ENCODE measurements at places on chromosomes 7 and 10. TPM values are rescaled to one million over a fixed set of nuclear protein-coding genes. Genes with fewer than 3 reads are reported as not detected.

- H3K4me3 ChIP-seq, result no peak overlapping the region
- no peaks in the 10 kb centered on the region for H3K27me3 ChIP-seq
- DNase-seq, result no peak
- H3K4me1 ChIP-seq, result no peaks in the 10 kb centered on the region
- H3K36me3 ChIP-seq, result no peaks in the 10 kb centered on the region
- no peak overlapping the region for H3K27ac ChIP-seq
Observed at GRCh38 chr7:146414373-146414772, 297.8 kb downstream of the CNTNAP2 start.

GRCh38 chr7:103689255-103689654 lies 243.2 kb upstream of the SLC26A5 start:
- H3K4me3 ChIP-seq, result no peak overlapping the region
- no peak overlapping the region for H3K27ac ChIP-seq
- no peaks in the 10 kb centered on the region for H3K4me1 ChIP-seq
- DNase-seq, result no peak
- no peaks in the 10 kb centered on the region for H3K36me3 ChIP-seq

GRCh38 chr7:66800591-66800990 lies 60.1 kb downstream of the RABGEF1 start:
- peaks cover 94% of the 10 kb centered on the region for H3K36me3 ChIP-seq
- H3K27me3 ChIP-seq, result no peaks in the 10 kb centered on the region
- no peak overlapping the region for H3K4me3 ChIP-seq
- no peak for DNase-seq
- no peak overlapping the region for H3K27ac ChIP-seq

- no peak overlapping the region for H3K4me3 ChIP-seq
- no peak overlapping the region for H3K27ac ChIP-seq
- no peaks in the 10 kb centered on the region for H3K27me3 ChIP-seq
- no peaks in the 10 kb centered on the region for H3K4me1 ChIP-seq
- DNase-seq, result no peak
Observed at GRCh38 chr10:128626397-128627000, 500.3 kb upstream of the MKI67 start.

GRCh38 chr10:11424456-11425295 lies 186.8 kb downstream of the USP6NL start:
- no peak overlapping the region for H3K4me3 ChIP-seq
- peak; percentile 76 for DNase-seq
- H3K4me1 ChIP-seq, result no peaks in the 10 kb centered on the region

- DNase-seq, result no peak
- no peaks in the 10 kb centered on the region for H3K4me1 ChIP-seq
- no peak overlapping the region for H3K27ac ChIP-seq
- H3K36me3 ChIP-seq, result peaks cover 48% of the 10 kb centered on the region
- no peaks in the 10 kb centered on the region for H3K27me3 ChIP-seq
Observed at GRCh38 chr10:13291821-13292773, 7.8 kb downstream of the PHYH start.

Gene AGBL3
- total RNA-seq, result 3.9 TPM

- no peaks in the 10 kb centered on the region for H3K4me1 ChIP-seq
- DNase-seq, result no peak
- H3K4me3 ChIP-seq, result no peak overlapping the region
- H3K27me3 ChIP-seq, result no peaks in the 10 kb centered on the region
Observed at GRCh38 chr7:46253520-46253919, 332.4 kb upstream of the IGFBP3 start.

- H3K4me3 ChIP-seq, result no peak overlapping the region
- no peaks in the 10 kb centered on the region for H3K27me3 ChIP-seq
- H3K27ac ChIP-seq, result peak overlapping the region; percentile 48
Observed at GRCh38 chr10:3879073-3879472, 94.1 kb upstream of the KLF6 start.

Gene CNTNAP2
- total RNA-seq, result 0.41 TPM

Gene UMAD1
- total RNA-seq, result 18.0 TPM

GRCh38 chr7:25754751-25755150 lies 397.2 kb upstream of the NFE2L3 start:
- H3K4me3 ChIP-seq, result no peak overlapping the region
- H3K4me1 ChIP-seq, result peaks cover 3% of the 10 kb centered on the region
- no peak for DNase-seq
- H3K27me3 ChIP-seq, result no peaks in the 10 kb centered on the region
- no peak overlapping the region for H3K27ac ChIP-seq

DNA sequence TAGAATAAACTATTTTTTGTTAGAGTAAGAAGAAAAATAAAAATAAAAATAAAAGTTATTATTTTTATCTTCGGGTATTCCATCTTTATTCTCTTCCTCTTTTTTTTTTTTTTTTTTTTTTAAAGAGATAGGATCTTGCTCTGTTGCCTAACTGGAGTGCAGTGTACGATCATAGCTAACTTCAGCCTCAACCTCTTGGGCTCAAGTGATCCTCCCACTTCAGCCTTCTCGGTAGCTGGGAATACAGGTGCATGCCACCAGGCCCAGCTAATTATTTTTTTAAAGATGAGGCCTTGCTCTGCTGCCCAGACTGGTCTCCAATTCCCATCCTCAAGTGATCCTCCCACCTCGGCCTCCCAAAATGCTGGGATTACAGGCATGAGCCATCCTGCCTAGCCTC lies 15.4 kb downstream of the STAM start:
- H3K4me3 ChIP-seq, result no peak overlapping the region
- no peaks in the 10 kb centered on the region for H3K27me3 ChIP-seq
- peaks cover 23% of the 10 kb centered on the region for H3K36me3 ChIP-seq
- H3K4me1 ChIP-seq, result peaks cover 16% of the 10 kb centered on the region

- no peak for DNase-seq
- no peaks in the 10 kb centered on the region for H3K36me3 ChIP-seq
- no peaks in the 10 kb centered on the region for H3K4me1 ChIP-seq
- no peaks in the 10 kb centered on the region for H3K27me3 ChIP-seq
- H3K27ac ChIP-seq, result no peak overlapping the region
Observed at GRCh38 chr10:1577945-1578344, 159.4 kb downstream of the ADARB2 start.

Gene CDHR3
- total RNA-seq, result 1.4 TPM

Gene SYNPO2L
- total RNA-seq, result 5.9 TPM

Gene ITIH5
- 10.5 TPM for total RNA-seq

Gene DGKB
- not detected for total RNA-seq

GRCh38 chr10:10734356-10735064 lies 283.2 kb upstream of the CELF2 start:
- H3K4me3 ChIP-seq, result no peak overlapping the region
- no peaks in the 10 kb centered on the region for H3K27me3 ChIP-seq
- no peaks in the 10 kb centered on the region for H3K36me3 ChIP-seq
- no peaks in the 10 kb centered on the region for H3K4me1 ChIP-seq

DNA sequence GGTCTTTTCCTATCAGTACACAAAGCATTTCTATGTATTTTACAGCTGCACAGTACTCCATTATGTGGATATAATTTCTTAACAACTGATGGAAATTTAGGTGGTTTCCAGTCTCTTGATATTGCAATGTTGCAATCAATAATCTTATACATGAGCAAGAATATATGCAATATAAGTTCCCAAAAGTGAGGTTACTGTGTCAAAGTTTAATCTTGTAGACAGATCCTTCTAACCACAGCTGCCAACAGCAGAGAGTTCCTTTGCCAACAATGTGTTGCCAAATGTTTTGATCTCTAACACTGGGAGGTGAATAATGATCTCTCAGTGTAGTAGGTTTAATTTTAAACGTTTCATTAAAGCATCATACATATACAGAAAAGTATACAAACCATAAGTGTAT lies 54.5 kb downstream of the CUL2 start:
- no peak for DNase-seq
- no peak overlapping the region for H3K27ac ChIP-seq
- no peak overlapping the region for H3K4me3 ChIP-seq
- no peaks in the 10 kb centered on the region for H3K27me3 ChIP-seq

- no peaks in the 10 kb centered on the region for H3K36me3 ChIP-seq
- DNase-seq, result no peak
- H3K27me3 ChIP-seq, result no peaks in the 10 kb centered on the region
- no peak overlapping the region for H3K4me3 ChIP-seq
Observed at GRCh38 chr10:24434961-24435360, 226.0 kb downstream of the KIAA1217 start.

DNA sequence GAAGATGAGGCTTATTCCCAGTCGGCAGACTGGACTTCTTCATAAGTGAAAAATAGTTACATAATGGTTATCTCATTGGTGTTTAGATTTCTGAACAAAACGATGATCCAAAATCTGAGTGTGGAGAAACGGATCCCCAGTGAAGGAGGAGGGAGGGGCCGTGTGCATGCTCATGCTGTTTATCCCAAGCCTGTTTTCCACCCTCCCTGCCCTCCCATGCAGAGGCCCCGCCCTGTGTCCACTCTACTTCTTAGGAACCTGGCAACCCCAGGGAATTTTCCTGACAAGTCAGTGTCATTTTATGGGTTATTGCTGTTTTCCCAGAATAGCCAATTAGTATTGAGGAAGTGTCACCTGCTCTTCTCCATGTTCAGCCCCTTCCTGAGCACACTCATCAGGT lies 174.0 kb downstream of the CELF2 start:
- H3K36me3 ChIP-seq, result peaks cover 23% of the 10 kb centered on the region
- no peak for DNase-seq
- H3K4me1 ChIP-seq, result peaks cover 35% of the 10 kb centered on the region
- H3K4me3 ChIP-seq, result no peak overlapping the region
- no peaks in the 10 kb centered on the region for H3K27me3 ChIP-seq

GRCh38 chr10:33334153-33334804 lies at the start of gene NRP1:
Gene NRP1 (minus strand): TSS chr10:33334667. CDS start chr10:33334382, 285 bp downstream.
- peak within 1 kb of the TSS; percentile 95 for H3K27ac ChIP-seq
- H3K27me3 ChIP-seq, result no peaks in the 10 kb centered on the region
- DNase-seq, result peak; percentile 73
- peaks cover 18% of the 10 kb centered on the region for H3K4me1 ChIP-seq

Gene FKBP6
- not detected for total RNA-seq

DNA sequence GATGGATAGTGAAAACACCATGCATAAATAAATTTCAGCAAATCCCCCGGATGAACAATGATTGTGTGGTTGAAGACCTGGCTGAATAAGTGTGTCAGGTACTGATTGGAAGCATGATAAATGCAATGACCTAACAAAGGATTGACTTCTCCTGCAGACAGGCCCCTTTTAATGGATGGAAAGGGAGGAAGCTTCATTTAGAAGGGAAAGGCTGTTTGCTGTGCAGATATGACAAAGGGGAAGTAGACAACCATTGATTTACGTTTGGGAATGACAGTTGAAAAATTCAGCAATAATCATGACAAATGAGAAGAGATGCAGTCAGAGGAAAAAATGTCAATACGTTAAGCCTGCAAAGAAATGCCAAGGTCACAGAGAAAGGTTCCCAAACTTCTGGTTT lies 503.8 kb downstream of the LRMDA start:
- no peak overlapping the region for H3K4me3 ChIP-seq
- H3K36me3 ChIP-seq, result no peaks in the 10 kb centered on the region
- no peaks in the 10 kb centered on the region for H3K4me1 ChIP-seq
- no peak for DNase-seq

Gene ZCWPW1
- 4.8 TPM for total RNA-seq

GRCh38 chr7:90402785-90403173 lies 482 bp upstream of the CLDN12 start:
- no peak for DNase-seq
- peaks cover 14% of the 10 kb centered on the region for H3K4me1 ChIP-seq
- H3K4me3 ChIP-seq, result peak overlapping the region; percentile 58

DNA sequence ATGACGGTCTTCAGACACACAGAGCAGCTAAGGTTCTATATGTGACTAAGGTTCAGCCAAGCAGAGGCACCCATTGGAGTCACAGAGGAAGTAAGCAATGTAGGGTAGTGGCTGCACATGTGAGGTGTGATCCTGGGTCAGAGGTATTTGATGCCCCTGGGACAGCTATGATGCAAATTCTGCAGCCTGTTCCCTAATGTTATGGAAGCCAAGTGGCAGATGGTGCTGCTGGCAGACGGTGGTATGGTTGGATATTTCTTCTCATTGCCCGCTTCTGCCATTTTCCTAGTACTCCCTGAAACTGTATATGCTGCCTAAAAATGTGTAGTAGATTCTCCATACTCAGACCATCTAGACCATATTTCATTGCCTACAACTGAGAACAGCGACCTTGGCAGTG lies 7.2 kb downstream of the TAS2R16 start:
- no peaks in the 10 kb centered on the region for H3K27me3 ChIP-seq
- no peak overlapping the region for H3K4me3 ChIP-seq
- H3K4me1 ChIP-seq, result no peaks in the 10 kb centered on the region
- no peak overlapping the region for H3K27ac ChIP-seq
- H3K36me3 ChIP-seq, result no peaks in the 10 kb centered on the region

GRCh38 chr7:105941596-105941995 lies 21.5 kb upstream of the CDHR3 start:
- H3K4me3 ChIP-seq, result no peak overlapping the region
- no peak for DNase-seq
- H3K4me1 ChIP-seq, result no peaks in the 10 kb centered on the region
- no peaks in the 10 kb centered on the region for H3K36me3 ChIP-seq
- H3K27me3 ChIP-seq, result no peaks in the 10 kb centered on the region

Gene PSD
- 3.5 TPM for total RNA-seq

Gene CYP2C19
- total RNA-seq, result not detected

GRCh38 chr7:121305109-121305508 lies 23.7 kb upstream of the WNT16 start:
- no peaks in the 10 kb centered on the region for H3K36me3 ChIP-seq
- DNase-seq, result no peak
- H3K4me3 ChIP-seq, result no peak overlapping the region
- H3K27me3 ChIP-seq, result no peaks in the 10 kb centered on the region
- no peaks in the 10 kb centered on the region for H3K4me1 ChIP-seq
- no peak overlapping the region for H3K27ac ChIP-seq

Gene SGCE
- total RNA-seq, result 74.1 TPM

DNA sequence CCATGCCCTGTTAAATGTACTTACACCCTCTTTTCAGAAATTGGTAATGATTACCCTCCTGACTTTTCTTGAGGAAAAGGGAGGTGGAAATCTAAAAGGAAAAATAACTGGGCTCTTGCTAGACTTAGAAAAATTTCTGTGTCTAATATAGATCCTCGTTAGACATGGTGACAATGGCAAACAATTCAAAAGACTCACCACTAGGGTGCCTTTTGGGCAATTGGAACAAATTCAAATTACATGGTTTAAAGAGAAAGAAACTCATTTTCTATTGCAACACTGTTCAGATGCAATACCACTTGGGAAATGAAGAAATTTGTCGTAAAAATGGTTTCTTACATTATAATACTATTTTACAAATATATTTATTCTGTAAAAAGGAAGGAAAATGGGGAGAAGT lies 950.1 kb downstream of the GRM8 start:
- no peak overlapping the region for H3K27ac ChIP-seq
- no peak for DNase-seq
- no peaks in the 10 kb centered on the region for H3K4me1 ChIP-seq
- no peaks in the 10 kb centered on the region for H3K36me3 ChIP-seq
- H3K27me3 ChIP-seq, result no peaks in the 10 kb centered on the region

DNA sequence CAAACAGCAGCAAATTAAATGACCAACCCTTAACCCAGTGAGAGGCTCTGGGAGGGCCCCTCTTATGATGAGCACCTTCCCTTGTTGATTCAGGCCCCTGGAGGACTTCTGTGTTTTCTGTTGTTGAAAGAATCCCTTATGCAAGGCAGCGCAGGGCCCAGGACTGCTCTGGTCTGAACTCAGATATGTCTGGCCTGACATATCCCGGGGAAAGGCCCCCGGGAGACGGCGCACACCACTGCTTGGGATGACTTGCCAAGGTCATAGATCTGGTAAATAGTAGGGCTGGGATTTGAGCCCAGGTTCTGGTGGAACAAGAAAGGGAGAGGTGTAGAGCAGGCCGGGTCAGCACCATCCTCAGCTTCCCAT lies 124.0 kb downstream of the AOAH start:
- peaks cover 6% of the 10 kb centered on the region for H3K4me1 ChIP-seq
- no peaks in the 10 kb centered on the region for H3K36me3 ChIP-seq
- no peak overlapping the region for H3K4me3 ChIP-seq
- H3K27me3 ChIP-seq, result no peaks in the 10 kb centered on the region
- DNase-seq, result no peak
- H3K27ac ChIP-seq, result peak overlapping the region; percentile 42

- H3K4me1 ChIP-seq, result peaks cover 3% of the 10 kb centered on the region
- H3K4me3 ChIP-seq, result no peak overlapping the region
- DNase-seq, result peak; percentile 54
- H3K27me3 ChIP-seq, result no peaks in the 10 kb centered on the region
Observed at GRCh38 chr10:48455392-48456151, 149.1 kb downstream of the MAPK8 start.

Measured in upper lobe of right lung (tissue), 1 donor.